NCI-H82 (cell line): ENCODE measurements at places on chromosomes 4 and X.

- DNase-seq = peak; percentile 49
Measured at GRCh38 chrX:54223581-54223980, 40.5 kb upstream of the FAM120C start.

DNA sequence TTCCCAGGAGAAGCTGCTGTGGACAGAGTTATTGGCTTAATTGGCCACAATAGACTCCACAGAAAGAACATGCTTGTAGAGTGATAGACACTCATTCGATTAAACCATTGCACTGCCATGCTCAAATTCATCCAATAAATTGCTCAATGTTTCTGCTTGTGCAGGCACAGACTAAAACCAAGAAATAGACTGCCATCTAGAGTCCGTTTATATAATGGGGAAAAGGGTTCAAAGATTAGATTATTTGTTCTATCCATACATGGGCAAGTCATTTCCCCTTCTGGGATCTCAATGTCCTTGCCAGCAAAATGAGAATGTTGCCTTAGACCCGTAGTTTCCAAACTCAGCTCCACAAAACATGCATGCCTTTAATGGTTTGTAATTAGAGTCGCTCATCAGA is 8.7 kb downstream of the SMIM10 start:
- peak; percentile 55 for DNase-seq

- DNase-seq = peak; percentile 56
Measured at GRCh38 chr4:147733716-147734344, 1.9 kb downstream of the ARHGAP10 start.

DNA sequence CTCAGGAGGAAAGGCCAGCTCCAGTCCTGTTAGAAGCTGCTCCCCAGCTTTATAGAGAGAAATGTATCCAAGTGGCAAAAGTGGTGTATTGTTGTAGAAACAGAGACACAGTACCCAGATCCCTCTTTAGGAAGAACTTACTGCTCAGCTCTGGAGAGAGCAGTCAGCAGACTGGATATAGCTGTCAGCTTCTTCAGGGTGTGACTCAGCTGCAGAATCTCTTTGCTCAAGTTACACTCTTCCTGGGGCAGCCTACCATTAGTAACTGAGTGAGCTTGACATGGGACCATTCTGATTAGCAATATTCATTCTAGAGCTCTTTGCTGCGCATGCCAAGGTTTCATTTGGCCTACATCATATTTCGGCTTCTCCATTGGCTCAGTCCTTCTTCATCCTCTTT is 40.5 kb downstream of the ATP1B4 start:
- DNase-seq = no peak

GRCh38 chr4:104986306-104986705 is 160.4 kb upstream of the TET2 start:
- DNase-seq = peak; percentile 33

DNA sequence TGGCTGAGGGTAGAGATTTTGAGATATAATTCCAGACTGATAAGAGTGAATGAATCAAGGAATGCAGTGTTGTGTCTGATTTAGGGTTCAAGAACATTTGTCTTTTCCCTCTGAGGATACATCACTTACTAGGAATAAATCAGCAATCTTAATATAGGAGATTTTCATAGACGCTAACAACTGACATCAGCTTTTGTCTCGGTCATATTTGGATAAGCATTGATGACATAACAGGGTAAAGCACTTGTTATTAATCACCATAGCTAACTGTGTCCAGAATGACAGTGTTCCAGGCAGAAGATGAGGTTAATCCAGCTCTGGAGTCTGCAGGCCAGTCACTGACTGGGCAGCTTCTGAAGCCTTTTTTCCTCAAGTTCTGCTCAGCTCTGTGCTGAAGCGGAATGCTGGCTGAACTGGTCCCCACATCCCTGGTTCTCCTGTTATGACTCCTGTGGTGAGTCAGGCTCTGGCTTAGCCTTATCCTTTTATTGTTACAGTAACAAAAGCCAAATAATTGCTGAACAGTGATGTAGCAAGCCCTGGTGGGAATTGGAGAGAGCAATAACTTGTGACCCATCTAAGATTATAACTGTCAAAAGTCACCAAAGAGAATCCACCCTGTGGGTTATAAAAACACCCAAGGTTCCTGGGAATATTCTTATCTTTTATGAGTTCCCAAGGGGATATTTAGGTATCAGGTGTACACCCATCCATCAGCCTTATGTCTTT is 41.8 kb downstream of the FNIP2 start:
- DNase-seq = peak; percentile 47

GRCh38 chr4:81465406-81466340 is 6.0 kb downstream of the RASGEF1B start:
- DNase-seq = peak; percentile 72

GRCh38 chr4:10343656-10344055 is 113.6 kb downstream of the ZNF518B start:
- DNase-seq = no peak

- DNase-seq = no peak
Measured at GRCh38 chr4:102007959-102008425, 217.5 kb downstream of the BANK1 start.

GRCh38 chrX:133473451-133473850 is 58.2 kb upstream of the GPC4 start:
- DNase-seq = no peak

DNA sequence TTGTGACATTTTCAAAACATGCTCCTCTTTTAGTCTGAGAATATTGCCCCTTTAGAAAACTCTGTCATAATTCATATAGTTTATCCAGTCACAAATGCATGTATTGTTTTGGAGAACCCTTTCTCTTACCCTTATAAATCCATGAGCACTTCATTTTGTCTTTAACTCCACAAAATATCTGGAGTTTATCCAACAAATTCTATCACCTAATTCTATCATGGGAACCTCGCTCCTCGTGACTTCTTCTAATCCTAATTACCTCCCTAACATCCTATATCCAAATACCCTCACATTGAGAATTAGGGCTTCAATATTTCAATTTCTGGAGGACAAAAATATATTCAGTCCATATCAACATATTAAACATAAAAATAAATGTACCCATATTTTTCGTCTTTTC is 1565.9 kb downstream of the ARAP2 start:
- DNase-seq = no peak

DNA sequence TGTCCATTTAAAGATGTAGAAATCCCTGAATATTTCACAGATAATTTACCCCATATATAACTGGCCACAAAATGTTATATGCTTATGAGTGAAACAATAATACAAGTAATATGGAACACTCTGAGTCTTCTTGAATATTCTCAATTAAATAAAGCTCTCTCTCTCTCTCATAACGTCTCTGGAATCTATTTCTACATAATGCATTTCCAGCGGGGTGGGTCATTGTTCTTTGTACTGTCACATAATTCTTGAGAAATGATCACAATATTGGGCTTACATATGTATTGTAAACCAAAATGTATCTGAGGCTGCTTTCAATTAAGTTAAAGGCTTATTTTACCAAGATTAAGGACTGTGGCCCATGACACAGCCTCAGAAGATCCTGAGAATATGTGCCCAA is 596.3 kb downstream of the FAT4 start:
- no peak for DNase-seq

- DNase-seq = no peak
Measured at GRCh38 chrX:140274811-140275525, 229.9 kb downstream of the SOX3 start.

- no peak for DNase-seq
Measured at GRCh38 chr4:85697854-85698253, 222.9 kb downstream of the ARHGAP24 start.

- DNase-seq = no peak
Measured at GRCh38 chrX:132737743-132738142, 220.7 kb downstream of the HS6ST2 start.

GRCh38 chr4:107801766-107802211 is 22.9 kb upstream of the SGMS2 start:
- DNase-seq = no peak

- no peak for DNase-seq
Measured at GRCh38 chrX:106588801-106589200, 23.0 kb upstream of the RADX start.

DNA sequence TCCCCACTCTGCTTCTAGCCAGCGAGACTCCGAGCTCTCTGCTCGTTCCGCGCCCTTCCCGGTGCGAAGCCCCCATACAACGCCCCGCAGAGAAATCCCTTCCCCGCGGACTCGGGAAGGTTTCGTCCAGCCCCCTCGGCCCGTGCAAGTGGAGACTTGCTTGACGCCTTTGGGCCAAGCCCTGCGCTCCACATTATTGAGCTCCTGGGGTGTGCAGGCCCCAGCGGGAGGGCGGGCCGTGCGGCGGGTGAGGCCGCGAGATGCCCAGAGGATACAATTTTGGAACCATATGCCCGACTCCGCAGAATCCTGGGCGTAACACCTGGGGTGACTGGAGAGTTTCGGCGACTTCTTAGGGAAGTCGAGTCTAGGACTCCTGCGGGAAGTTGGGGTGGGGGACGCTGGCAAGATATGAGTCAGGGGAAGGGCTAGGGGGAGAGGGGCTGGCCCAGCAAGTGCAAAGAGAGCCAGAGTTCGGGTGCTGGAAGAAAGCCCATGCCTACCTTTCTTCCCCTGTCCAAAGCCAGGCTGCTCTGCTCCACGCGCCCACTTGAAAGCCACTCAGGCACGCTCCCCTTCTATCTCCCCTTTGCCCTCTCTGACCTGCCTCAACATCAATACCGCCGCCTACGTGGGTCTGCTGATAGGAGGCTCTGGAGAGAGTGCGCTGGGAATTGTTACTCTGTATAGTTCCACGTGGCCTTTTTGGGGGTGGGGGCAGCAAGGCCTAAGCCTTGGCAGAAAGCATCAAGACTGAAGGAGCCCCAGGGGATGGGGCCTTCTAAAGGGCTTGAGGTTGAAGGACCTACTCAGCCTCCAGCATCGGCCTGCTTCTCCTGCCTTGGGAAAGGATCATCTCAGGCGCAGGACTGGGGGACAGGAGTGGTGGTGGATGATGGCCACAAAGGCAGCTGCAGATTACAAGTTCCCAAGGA is 1.2 kb upstream of the ELF4 start:
- no peak for DNase-seq

DNA sequence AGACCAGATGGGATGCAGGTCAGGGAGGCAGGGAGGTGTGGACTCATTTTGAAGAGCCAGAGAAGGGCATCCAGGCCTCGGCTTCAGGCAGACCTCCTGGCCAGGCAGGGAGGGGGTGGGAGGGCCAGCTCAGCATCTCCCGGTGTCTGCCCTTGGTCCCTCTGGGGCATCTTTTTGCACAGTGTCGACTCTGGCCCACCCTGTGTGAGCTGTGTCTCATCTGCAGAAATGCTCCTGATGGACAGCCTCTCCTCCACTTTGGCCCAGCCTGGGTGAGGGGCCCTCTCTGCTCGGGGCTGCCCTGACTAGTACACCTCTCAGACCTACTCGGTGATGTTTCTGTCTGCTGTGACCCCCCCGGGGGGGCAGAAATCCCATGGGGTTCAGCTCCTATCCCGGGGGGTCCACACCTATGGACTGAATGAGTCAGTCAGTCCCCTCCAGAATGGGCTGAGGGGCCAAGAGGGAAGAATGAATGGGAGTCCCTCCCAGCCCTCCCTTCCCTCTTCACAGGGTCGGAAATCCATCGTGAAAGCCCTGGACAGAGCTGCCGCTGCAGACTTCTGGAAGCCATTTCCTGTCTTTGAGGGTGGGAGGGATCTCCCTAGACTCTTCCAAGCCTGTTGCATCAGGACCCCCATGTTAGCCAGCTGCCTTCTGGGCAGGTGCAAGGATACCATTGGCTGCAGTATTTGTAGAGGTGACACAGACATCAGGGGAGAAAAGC is 196.7 kb upstream of the PSAPL1 start:
- DNase-seq = no peak

GRCh38 chr4:8176547-8177399 is 18.2 kb upstream of the ABLIM2 start:
- peak; percentile 56 for DNase-seq

- DNase-seq = no peak
Measured at GRCh38 chr4:100566396-100566795, 48.6 kb upstream of the EMCN start.

GRCh38 chr4:57070461-57070860 is 39.7 kb downstream of the IGFBP7 start:
- DNase-seq = no peak

GRCh38 chr4:165813606-165814005 is 59.4 kb upstream of the TLL1 start:
- DNase-seq = no peak

- peak; percentile 52 for DNase-seq
Measured at GRCh38 chrX:140091125-140091886, 126.0 kb upstream of the CXorf66 start.
